Stimulated activated CD8-positive, alpha-beta memory T cell treated with anti-CD3 and anti-CD28 coated beads, Interleukin-7, amount 100 ng/mL, for 24 hours (primary cell): ENCODE measurements at places on chromosomes 1 and 21.

DNA sequence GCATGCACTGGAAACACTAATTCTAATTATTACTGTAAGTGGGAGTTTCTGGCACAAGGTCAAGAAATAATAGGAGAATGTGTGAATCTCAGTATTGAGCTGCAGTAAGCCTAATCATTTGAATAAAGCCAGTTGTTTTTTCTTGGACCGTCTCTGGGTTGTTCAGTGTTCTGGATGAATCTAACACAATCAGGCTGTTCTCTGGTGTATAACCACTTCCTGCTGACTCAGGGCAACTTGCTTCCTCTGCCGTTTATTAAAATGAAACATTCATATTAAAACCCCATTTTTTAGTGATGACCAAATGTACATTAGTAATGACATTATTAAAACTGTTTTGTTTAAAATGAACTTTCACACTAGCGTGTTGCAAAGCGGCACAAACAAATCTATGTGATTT is 273.1 kb upstream of the SNX7 start:
- DNase-seq, result no peak

DNA sequence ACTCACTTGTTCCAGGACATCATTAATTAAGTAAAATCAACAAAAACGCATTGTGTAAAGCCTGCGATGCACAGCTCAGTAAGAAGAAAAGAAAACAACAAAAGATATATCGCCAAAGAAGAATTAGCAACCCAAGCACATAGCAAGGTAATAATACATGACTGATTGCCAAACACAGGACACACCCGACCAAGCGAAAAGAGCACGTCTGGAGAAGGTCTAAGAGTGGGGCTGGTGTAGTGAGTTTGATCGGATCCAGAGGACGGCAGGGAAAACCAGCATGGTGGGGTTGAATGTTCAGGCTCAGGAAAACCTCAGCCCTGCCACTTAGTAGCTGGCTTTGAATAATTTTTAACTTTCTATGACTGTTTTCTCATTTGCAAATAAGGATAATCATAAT is 69.8 kb downstream of the JAK1 start:
- DNase-seq, result no peak

- no peak for DNase-seq
Observed at GRCh38 chr1:8702472-8702849, 115.0 kb downstream of the RERE start.

DNA sequence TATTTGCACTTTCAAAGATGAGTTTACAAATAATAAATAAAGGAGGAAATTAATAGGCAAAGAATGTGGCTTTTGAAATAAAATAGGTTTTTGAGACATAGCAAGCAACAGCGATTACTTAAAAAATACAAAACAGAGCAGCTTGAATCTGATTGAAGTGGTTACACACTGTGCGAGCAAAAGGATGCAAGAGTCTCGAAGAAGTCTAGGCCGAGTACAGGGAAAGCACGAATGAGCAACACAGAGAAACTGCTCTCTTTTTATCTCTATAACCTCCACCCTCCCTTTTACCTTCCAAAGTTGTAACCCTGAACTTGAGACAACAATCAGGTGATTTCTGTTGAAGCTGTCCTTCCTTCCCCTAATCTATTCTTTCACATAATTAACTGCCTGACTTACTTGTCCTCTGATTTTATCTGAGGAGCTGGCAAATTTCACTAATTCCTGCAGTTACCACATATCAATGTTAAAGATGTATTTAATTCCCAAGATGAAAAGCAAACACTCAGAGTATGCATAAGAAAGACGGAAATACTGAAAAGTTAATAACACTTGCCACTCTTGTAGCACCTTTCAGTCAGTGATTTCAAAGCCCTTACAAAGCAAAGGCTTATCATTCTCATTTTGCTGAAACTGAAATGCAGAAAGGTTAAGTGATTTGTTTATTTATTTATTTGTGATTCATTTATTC is 1030.1 kb downstream of the ADGRL2 start:
- DNase-seq, result no peak

DNA sequence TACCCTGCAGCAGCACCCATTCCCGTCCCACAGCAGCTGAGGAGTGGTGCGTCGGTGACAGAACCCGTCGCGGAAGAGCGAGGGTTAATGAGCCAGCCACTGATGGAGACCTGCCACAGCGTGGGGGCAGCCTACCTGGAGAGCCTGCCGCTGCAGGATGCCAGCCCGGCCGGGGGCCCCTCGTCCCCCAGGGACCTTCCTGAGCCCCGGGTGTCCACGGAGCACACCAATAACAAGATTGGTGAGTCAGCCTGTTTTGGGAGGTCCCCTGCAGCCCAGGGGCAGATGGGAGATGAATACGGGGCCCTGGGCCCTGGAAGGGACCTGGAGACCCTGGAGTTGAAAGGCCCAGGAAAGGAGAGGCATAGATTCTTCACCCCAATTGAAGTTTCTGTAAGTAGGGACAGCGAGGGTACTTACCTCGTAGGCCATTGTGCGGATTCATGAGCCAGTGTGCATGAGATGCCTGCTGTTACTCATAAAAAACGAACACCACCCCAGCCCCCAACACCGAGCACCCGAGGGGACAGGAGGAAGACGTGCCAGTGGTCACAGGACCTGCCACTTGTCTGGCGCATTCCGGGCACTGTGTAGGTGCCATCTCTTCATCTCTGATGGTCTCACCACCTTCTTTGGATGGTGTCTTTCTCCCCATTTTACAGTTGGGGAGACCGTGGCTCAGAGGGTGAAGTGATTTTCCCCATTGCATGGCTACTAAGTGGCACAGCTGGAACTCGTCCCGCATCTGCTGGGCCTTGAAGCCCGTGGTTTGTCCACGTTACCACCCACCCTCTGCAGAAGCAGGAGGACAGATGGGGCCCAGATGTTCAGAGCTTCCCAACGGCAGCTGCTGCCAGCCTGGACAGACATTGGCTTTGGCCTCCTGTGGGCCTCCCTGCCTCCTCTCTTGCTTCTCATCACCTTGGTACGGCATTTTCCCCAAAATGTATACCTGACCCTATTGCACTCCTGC is 28.3 kb upstream of the TNFRSF1B start:
- no peak for DNase-seq

DNA sequence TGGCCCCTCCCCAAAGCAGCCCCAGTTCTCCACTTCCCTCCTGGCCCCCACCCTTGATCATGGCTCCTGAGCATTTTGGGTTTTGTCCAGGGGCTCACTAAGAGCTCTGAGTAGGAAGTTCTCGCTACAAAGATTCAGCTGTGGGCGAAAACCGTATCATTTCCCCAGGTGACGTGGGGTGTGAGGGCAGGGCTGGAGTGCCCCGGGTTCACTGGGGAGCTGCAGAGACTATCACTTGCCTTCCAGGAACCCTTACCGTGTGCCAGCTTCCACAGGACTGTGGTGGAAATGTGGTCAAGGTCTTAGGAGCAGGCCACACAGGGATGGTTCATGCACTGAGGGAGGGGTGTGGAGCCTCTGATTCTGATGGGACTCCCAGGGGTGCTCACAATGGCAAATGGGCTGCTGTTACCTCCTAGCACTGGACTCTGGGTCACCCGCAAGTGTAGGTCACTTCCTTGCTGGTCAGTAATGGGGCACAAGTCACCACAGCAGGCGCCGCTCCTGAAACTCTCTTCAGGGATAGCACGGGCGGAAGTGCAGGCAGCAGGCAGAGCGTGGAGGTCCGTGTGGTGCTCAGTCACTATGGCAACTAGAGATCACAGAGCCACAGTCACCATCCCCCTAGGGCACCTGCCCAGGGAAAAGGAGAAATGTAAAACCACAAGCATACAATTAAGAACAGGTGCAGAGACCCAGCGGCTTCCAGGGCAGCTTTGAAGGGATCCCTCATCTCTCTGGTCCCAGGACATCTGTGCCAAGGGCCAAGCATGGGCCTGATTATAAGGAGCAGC is 35.4 kb downstream of the RSPH1 start:
- DNase-seq, result no peak

DNA sequence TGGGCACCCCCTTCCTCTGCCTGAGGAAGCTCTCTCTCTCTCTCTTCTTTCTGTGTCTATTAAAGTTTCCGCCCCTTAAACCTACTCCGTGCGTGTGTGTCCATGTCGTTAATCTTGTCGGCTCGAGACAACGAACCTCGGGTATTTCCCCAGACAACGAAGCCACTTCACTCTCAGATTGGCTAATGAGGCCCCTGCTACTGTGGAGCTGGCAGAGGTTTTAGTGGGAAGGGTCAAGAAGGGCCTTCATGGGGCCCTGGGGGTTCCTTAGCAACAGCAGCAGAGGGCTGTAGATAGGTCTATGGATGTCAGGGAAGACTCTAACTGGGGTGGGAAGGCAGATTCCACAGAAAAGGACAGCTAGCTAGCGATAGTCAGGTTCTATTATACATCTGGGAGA is 239.8 kb upstream of the RAB4A start:
- DNase-seq, result no peak

DNA sequence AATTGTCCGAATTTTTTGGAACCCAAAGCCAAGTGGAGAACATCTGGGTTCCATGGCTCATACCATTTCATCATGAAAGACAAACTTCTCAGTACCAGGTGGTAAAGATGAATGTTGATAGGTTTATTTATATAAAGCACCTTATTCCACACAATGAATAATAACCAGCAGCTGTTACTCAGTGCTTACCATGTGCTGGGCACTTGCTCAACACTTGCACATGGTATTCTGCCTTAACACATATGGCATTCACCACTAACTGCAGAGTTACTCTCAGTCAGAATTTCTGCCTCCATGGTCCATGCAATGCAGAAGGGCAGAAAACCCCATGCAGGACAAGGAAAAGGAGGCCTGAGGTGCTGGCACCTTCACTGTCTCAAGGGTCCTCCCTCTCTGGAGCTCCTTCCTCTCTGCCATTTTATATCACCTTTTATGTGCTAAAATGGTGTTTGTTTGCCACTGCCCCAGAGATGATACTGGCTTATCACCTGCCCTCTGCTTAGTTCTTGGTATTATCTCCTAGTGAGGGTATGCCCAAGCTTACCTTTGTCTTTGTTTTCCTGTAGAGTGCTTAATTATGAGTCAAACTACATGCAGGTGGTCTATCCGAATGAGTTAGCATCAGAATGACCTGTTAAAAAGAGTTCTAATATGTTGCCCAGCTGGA is 76.7 kb upstream of the ZNF326 start:
- DNase-seq, result no peak

DNA sequence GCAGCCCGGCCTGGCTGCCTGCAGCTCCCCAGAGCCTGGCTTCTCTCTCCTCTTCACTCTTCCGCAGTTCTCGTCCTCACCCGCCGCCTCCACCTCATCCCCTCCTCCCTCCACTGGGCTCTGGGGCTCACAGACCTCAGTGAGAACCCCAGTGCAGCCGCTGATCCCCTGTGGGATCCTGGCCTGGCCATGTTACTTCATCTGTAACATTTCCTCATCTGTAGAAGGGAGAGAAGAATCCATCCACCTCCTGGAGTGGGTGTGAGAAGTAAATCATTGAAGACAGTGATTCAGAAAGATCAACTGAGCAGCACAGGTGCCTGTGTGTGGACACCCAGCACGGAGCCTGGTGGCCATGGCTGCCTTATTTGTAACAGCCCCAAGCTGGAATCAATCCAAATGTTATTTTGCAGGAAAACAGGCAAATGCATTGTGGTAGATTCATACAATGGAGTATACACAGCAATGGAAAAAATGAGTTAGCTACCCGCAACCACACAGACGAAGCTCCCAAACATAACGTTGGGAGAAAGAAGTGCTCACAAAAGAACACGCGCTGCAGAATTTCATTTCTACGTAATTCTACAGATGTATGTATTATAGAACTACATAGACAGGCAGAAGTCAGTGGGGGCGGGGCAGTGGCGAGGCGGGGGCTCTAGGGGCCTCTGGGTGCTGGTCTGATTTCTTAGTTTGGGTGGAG is 8.7 kb downstream of the LAPTM5 start:
- no peak for DNase-seq

DNA sequence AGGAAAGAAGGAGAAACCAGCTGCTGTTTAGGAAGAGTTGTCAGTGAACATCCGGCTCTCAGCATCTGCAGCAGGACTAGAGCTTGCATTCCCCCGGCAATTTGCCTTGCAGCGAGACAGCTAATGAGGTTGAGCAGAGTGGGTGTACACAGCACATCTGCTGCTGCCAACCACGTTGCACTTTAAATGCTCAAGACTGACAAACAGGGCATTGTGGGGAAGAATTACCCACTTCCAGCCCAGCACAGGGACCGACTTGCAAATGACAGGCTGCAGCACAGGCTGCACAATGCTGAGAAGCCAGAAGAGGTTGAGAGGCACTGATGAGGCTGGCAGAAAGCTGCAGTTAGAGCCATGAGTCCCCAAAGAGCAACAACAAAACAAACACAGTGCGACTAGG is 47.5 kb upstream of the PLA2G2C start:
- no peak for DNase-seq

DNA sequence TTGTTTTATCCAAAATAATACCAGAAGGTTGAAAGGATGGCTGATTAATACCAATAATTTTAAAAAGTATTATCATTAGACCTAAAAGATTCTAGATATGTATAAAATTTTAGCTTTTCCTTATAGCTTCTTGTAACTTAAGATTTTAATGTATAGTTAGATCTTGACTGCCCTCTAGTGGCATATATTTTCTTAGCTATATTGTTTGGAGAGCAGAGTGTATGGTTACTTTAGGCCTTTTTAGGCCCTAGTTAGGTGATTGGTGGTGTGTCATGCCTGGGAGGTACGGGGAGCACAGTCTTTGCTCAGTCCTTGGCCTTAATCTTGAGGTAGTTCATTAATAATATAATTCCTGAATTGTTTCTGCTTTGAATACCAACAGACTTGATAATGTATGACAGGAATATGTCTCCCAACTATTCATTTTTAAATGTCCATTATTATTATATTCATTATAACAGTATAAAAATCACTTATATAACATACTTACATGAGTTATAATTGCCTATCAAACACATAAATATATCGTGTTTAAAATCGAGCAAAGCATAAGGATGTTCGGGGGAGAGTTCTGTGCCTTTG is 328.4 kb downstream of the ZP4 start:
- no peak for DNase-seq

- no peak for DNase-seq
Observed at GRCh38 chr21:42424914-42425541, 21.3 kb downstream of the UBASH3A start.

- no peak for DNase-seq
Observed at GRCh38 chr1:7922301-7922700, 18.3 kb downstream of the TNFRSF9 start.

GRCh38 chr1:182246783-182247182 is 144.8 kb downstream of the GLUL start:
- no peak for DNase-seq

DNA sequence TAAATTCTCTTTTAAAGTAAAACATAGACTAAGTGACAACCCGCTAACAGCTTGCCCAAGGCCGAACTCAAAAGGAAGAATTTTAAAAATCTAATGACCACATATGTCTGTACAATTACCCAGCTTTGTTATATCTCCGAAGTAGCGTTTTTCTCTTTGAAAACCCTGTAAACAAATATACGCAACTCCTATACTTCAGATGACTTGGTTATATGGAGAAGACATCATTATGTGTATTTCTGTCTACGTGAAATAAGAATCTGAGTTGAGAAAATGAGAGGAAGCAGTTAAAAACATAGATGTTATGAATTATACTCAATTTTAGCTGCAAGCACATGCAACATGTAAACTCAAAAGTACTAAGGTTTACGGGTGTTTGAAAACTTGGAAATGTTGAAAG is 2.0 kb downstream of the PBX1 start:
- DNase-seq, result no peak
